HEK293T (cell line): ENCODE measurements at places on chromosomes 5 and 9.

- no peak for DNase-seq
Observed at GRCh38 chr9:136849960-136850865, 1.0 kb downstream of the PHPT1 start.

- DNase-seq: no peak
Observed at GRCh38 chr5:134204575-134204974, 21.3 kb downstream of the PPP2CA start.

GRCh38 chr9:1319436-1319835 is 269.3 kb downstream of the DMRT2 start:
- no peak for DNase-seq

GRCh38 chr5:54774281-54775170 is 210.9 kb downstream of the ESM1 start:
- no peak for DNase-seq

- no peak for DNase-seq
Observed at GRCh38 chr9:87891754-87892153, 9.1 kb downstream of the SPATA31E1 start.

DNA sequence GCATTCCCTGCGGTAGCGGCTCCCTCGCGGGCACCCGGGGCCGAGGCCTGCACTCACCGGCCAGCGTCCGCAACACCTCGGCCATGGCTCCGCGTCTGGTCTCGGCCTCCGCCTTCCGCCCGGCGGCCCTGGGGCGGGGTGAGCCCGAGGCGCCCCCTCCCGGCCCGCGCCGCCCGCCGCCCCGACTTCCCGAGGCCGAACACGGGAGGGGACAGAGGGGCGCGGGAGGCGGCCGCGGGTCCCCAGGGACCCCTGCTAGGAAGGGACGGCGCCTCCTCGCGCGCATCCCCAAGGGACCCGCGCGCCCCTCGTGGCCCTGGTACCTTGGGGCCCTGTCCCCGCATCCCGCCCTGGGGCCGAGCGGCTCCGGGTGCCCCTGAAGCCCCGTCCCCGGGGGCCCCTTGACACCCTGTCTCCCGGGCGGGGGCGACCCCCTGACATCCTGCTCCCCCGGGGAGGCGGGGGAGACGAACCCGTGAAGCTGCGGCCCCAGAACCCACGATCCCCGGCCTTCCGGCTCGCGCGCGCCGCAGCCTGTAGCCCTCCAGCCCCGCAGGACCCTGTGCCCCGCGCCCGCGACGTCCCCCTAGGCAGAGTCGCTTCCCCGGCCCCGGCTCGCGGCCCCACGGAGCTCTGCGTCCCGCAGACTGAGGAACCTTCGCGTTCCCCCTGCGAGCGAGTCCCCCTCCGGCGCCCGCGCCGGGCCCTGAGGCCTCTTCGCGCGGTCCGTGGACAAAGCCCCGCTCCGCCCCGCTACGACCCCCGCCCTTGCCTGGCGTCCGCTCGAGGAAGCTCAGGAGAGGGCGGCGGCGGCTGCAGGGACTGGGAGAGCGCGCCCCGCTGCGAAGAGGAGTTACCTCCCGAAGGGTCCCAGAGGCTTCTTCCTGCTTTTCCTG is at the start of gene ABO:
TSS of gene ABO (minus strand) at position 97 of the 896 bp plus-strand sequence.
- DNase-seq: no peak

DNA sequence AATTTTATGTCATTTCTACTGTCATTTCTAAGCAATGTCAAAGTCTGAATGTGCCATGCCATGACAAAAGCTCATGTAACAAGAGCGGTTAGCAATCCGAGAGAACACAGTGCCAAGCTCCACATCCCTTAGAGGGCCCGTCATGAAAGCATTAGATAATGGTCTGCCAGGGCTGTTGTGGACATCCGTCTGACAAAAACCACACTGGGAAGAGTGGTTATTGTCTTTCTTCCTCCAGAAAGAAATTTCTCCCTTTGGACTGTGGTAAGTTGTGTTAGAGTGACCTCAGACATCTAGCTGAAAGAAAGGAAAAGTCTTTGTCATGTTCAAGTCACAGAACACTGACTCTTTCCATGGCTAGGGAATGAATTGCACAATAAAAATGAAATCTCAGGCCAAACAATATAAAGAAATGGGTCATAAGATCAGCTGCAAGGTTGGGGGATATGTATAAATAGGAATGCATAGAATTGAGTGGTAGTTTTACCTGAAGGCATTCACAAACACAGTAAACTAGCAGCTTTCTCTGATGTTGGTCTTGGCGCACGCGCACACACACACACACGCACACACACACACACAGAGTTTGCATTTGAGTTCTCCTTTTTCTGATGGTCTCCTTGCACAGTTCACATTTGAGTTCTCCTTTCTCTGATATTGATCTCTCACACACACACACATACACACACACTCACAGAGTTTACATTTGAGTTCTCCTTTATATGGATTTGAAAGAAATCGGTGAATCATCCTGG is 5.3 kb downstream of the SLC1A3 start:
- no peak for DNase-seq

GRCh38 chr9:110452227-110452801 is 114.7 kb upstream of the TXNDC8 start:
- no peak for DNase-seq

DNA sequence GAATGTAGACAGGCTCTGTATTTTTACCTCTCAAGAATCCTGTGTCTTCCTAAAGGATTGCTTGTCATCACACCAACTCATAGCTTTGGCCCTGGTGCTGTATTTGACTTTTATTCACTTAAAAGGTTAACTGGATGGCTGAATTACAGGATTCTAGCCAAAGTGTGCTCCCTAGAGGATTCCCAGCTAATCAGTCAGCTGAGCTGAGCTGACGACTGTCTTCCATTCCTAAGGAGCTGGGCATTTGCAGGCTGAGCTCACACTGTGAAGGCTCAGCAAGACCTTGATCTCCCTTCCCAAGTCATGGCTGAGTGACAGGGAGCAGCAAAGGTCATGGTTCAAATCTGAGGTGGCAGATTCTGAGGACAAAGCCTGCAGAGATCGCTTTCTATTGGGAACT is 59.0 kb upstream of the PALM2AKAP2 start:
- DNase-seq: no peak

- no peak for DNase-seq
Observed at GRCh38 chr9:1536522-1537170, 478.5 kb upstream of the SMARCA2 start.

- no peak for DNase-seq
Observed at GRCh38 chr5:135216471-135217343, 182.3 kb downstream of the MACROH2A1 start.

DNA sequence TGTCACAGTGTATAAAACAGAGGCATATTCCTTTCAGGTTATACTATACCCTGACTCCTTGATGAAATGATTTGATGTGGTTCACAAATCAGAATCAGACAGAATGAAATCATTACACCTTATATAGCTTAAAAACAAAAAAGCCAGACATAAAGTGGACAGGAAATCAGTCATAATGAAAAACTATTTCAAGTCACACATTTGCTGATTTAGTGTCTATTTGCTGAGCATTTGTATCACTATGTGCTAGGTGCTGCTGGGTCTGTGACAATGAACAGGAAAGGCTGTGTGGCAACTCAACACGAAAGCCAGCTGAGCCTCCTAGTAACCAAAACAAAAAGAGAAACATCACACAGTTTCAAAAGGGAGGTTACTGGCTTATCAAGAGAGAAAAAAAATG is 194.0 kb downstream of the EFNA5 start:
- DNase-seq: no peak

GRCh38 chr9:16417749-16418148 is 452.7 kb downstream of the BNC2 start:
- no peak for DNase-seq

DNA sequence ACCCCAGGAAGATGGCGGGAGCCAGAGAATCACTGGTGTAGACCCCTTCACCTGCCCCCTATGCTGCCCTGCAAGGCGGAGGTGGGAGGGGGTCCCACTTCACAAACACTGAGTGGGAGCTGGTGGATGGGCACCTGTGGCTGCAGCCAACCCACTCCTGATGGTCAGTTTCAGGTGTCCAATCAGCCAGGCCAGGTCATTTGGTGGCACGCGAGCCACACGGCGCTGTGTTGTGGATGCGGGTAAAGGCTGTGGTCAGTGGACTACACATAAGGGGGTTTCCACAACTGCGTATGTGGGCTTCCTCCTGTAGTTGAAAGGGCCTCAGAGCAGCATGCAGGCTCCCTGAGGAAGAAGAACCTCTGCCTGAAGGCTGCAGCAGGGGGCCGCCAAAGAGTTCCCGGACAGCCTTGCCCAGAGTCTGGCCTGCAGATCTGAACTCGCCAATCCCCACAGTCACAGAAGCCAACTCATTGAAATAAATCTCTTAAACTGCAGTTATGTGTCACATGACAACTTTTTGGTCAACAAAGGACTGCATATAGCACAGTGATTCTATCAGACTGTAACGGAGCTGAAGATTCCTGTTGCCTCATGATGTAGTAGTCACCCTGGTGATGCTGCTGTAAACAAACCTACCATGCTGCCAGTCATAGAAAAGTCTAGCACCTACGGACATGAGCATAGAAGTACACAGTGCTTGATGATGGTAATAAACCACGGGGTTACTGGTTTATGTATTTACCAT is 284.7 kb upstream of the IRX2 start:
- no peak for DNase-seq

GRCh38 chr9:6443661-6444060 is 30.7 kb downstream of the UHRF2 start:
- DNase-seq: no peak

- DNase-seq: no peak
Observed at GRCh38 chr9:136566901-136567300, 21.1 kb upstream of the NOTCH1 start.

- DNase-seq: no peak
Observed at GRCh38 chr5:133524666-133525065, 87.7 kb downstream of the FSTL4 start.

- DNase-seq: no peak
Observed at GRCh38 chr9:109289931-109290330, 30.9 kb downstream of the EPB41L4B start.

DNA sequence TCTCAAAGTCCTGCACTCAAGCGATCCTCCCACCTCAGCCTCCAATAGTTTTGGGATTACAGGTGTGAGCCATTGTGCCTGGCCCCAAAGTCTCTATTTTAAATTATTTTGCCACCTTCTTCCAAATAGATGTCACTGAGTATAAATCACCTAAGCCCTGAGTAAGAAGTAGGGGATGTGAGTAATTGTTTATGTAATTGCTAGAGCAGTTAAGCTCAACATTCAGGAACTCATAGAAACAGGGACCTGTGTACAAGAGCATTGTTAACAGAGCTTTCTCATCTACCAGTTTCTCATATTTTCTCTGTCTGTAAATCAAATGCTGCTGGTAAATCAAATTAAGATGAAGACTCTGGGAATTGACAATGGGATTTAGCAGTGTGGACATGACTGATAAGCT is 26.3 kb downstream of the CDK7 start:
- no peak for DNase-seq

- no peak for DNase-seq
Observed at GRCh38 chr9:114278881-114279570, 43.9 kb upstream of the ORM1 start.

GRCh38 chr9:97528529-97529230 is 27.2 kb downstream of the TMOD1 start:
- DNase-seq: no peak

GRCh38 chr9:91428927-91429351 is 5.3 kb upstream of the NFIL3 start:
- no peak for DNase-seq
